Activated B cell treated with CpG ODN at 0.5 μM for 24 hours (primary cell): ENCODE measurements at places on chromosomes 13 and 19. TPM values are rescaled to one million over a fixed set of nuclear protein-coding genes. Genes with fewer than 3 reads are reported as not detected.

Gene PSG6
- not detected in 2 replicates for total RNA-seq

Gene S1PR4
- 27.3 and 29.7 TPM in 2 replicates for total RNA-seq

Gene EGLN2
- total RNA-seq = 136 and 147 TPM in 2 replicates

Gene NOTCH3
- not detected in 2 replicates for total RNA-seq

Gene RNF113B
- not detected in 2 replicates for total RNA-seq

Gene CGB3
- not detected in 2 replicates for total RNA-seq

Gene SACS
- 27.2 and 29.3 TPM in 2 replicates for total RNA-seq

GRCh38 chr13:102812611-102813287 lies 13.8 kb downstream of the BIVM start:
- H3K4me1 ChIP-seq = no peaks in the 10 kb centered on the region
- H3K4me3 ChIP-seq = no peak overlapping the region
- peaks cover 16% of the 10 kb centered on the region for H3K36me3 ChIP-seq
- no peaks in the 10 kb centered on the region for H3K27me3 ChIP-seq

DNA sequence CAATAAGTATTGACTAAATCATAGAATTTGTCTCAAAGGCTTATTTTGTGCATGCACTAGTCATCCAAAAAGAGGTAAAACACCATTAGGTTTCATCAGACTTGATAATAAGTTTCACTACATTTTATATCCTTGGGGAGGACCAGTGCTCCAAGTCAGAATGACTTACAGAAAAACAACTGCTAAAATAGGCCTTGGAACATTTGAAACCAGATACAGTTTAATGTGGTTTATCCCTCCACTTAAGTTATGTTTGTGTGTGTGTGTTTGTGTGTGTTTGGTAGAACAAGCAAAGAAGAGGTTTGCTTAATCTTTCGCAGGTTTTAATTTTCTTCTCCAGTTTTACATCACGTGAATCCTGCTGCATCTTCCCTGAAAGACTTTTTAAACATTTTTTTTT lies 570.9 kb downstream of the PCDH9 start:
- no peaks in the 10 kb centered on the region for H3K36me3 ChIP-seq
- H3K27me3 ChIP-seq = no peaks in the 10 kb centered on the region
- H3K4me1 ChIP-seq = peaks cover 62% of the 10 kb centered on the region
- peak overlapping the region; percentile 84 for H3K4me3 ChIP-seq
- H3K27ac ChIP-seq = peak overlapping the region; percentile 96

DNA sequence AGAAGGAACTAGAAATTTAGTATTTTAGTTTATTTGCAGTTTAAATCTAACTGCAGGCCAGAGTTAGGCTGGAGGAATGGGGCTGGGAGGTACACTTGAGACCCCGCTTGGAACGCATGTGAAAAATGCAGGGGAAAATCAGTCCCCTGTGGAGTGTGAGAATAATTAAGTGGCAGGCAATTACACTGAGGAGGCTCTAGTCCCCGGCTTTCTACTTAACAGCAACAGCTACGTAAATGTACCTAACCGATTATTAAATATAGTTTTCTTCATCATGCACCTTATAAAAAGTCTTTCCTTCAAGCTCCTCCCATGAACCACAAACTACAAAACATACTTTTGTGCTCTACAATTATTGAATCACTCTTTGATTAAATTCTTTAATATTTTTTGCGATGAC lies 804 bp downstream of the ZNF708 start:
- no peaks in the 10 kb centered on the region for H3K27me3 ChIP-seq
- H3K36me3 ChIP-seq = peaks cover 44% of the 10 kb centered on the region
- peaks cover 41% of the 10 kb centered on the region for H3K4me1 ChIP-seq

- H3K27me3 ChIP-seq = no peaks in the 10 kb centered on the region
- H3K27ac ChIP-seq = peak overlapping the region; percentile 91
- H3K4me1 ChIP-seq = peaks cover 31% of the 10 kb centered on the region
- DNase-seq = no peak
- H3K4me3 ChIP-seq = peak overlapping the region; percentile 42
Observed at GRCh38 chr19:38284422-38284821, 19.6 kb upstream of the C19orf33 start.

DNA sequence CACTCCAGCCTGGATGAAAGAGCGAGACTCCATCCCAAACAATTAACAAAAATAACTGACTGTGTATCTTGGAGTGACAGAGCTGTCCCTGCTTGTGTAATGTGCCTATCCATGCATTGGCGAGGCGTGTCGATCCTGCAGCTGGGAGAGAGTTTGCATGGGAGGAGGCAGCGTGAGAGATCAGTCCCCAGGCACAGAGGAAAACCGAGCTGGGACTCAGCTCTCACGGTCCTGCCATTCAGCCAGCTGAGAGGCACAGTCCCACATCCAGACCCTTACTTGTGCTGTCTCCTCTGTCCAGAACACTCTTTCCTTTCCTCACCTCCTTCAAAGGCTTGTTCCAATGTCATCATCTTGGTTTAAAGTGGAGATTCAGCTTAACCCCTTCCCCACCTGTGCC lies 11.9 kb upstream of the SULT2B1 start:
- H3K27me3 ChIP-seq = no peaks in the 10 kb centered on the region
- H3K36me3 ChIP-seq = no peaks in the 10 kb centered on the region
- no peaks in the 10 kb centered on the region for H3K4me1 ChIP-seq
- no peak for DNase-seq
- H3K4me3 ChIP-seq = no peak overlapping the region

DNA sequence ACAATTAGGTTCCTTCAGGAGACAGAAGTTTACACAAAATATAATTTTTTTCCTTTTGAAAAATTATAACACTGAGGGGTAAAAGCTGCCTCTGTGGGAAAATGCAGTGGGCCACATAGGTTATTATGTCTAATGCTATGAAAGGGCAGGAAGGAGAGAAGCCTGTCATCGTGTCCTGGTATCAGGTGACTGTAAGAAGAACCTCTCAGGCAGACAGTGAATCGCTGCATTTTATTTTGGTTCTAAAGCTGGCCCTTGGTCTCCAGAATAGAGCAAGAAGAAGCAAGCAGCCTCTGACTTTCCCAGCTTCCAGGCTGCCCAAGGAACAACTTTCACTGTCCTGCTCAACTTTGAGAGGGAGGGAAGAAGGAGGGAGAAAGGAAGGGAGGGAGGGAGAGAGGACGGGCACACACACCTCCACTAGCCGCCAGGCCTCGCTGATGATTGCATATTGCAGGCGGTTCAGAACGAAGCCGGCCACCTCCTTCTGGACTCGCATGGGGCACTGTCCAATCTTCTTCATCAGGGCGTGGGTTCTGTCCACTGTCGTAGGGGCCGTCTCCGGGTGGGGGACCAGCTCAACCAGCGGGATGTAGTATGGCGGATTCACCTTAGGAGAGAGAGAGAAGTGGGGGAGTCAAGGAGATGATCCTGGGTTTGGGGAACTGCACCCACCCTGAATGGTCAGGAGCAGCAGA lies 93.8 kb downstream of the CRYL1 start:
- no peak for DNase-seq
- no peak overlapping the region for H3K4me3 ChIP-seq
- H3K4me1 ChIP-seq = no peaks in the 10 kb centered on the region
- peaks cover 13% of the 10 kb centered on the region for H3K36me3 ChIP-seq

GRCh38 chr13:91278291-91278690 lies 69.2 kb upstream of the MIR17HG start:
- no peaks in the 10 kb centered on the region for H3K36me3 ChIP-seq
- H3K27me3 ChIP-seq = peaks cover 8% of the 10 kb centered on the region
- H3K4me3 ChIP-seq = no peak overlapping the region
- H3K27ac ChIP-seq = no peak overlapping the region
- H3K4me1 ChIP-seq = no peaks in the 10 kb centered on the region

DNA sequence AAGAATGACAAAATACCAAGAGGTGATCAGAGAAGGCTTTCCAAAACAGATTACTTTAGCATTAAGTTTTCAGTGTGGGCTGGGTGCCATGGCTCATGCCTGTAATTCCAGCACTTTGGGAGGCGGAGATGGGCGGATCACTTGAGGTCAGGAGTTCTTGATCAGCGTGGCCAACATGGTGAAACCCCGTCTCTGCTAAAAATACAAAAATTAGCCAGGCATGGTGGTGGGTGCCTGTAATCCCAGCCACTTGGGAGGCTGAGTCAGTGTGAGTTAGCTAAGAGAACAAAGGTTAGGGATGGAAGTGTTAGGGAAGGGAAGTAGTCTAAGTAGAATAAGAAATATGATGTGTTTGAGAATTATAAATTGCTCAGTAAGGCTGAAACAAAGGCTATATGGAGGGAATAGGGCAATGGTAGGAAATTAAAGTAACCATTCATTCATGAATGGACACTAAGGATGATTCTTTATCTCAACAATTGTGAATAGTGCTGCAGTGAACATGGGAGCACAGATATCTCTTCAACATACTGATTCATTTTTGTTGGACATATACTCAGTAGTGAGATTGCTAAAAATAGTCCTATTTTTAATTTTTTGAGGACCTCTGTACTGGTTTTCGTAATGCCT lies 3.9 kb upstream of the RCBTB2 start:
- H3K36me3 ChIP-seq = peaks cover 4% of the 10 kb centered on the region
- no peak for DNase-seq
- H3K4me3 ChIP-seq = no peak overlapping the region
- H3K27me3 ChIP-seq = peaks cover 33% of the 10 kb centered on the region
- H3K4me1 ChIP-seq = peaks cover 7% of the 10 kb centered on the region

GRCh38 chr13:37617173-37617572 lies 18.6 kb upstream of the POSTN start:
- H3K36me3 ChIP-seq = no peaks in the 10 kb centered on the region
- H3K27me3 ChIP-seq = no peaks in the 10 kb centered on the region
- DNase-seq = no peak
- H3K27ac ChIP-seq = no peak overlapping the region
- H3K4me3 ChIP-seq = no peak overlapping the region

GRCh38 chr13:107743983-107744382 lies 471.4 kb downstream of the LIG4 start:
- no peaks in the 10 kb centered on the region for H3K4me1 ChIP-seq
- no peaks in the 10 kb centered on the region for H3K36me3 ChIP-seq
- no peak overlapping the region for H3K4me3 ChIP-seq
- no peak for DNase-seq

DNA sequence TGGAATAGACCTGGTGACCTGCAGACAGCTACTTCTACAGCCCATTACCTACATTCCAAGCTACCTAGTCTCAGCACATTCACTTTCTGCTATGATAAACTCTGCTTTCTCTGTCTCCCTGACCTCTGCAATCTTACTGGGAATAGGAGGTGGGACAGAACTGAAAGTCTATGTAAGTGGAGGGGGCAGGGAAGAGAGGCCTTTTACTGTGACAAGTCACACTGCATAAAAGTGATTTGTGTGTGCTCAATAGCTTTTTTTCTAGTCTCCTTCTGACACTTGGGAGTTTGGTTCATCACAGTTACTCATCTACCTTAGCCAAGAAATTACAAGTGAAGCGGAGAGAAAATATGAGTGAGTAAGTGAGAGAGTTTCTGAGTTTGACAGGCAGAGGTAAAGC lies 322.4 kb downstream of the OLFM4 start:
- no peak overlapping the region for H3K27ac ChIP-seq
- H3K4me3 ChIP-seq = no peak overlapping the region
- no peaks in the 10 kb centered on the region for H3K4me1 ChIP-seq
- no peak for DNase-seq

DNA sequence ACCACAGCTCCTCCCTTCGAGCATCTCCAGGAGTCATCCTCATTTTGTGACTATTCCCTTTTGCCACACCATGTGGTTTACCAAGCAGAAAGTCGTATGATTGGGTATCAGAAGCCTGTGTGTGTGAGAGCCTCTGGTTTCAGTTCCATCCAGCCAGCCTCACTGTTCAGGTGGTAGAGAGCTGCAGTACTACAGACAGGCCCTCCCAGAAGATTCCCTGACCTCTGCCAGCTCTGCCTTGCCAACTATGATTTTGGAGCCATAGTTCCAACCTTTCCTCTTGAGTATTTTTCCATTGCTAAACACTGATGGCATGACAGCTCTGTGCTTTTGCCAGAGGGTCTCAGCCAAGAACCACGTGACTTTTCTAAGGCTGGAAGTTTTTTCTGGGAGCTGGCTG lies 82.5 kb downstream of the DHRS12 start:
- H3K36me3 ChIP-seq = peaks cover 25% of the 10 kb centered on the region
- H3K27ac ChIP-seq = peak overlapping the region; percentile 51
- no peak for DNase-seq
- H3K4me3 ChIP-seq = no peak overlapping the region
- peaks cover 15% of the 10 kb centered on the region for H3K4me1 ChIP-seq
- no peaks in the 10 kb centered on the region for H3K27me3 ChIP-seq

- no peak overlapping the region for H3K4me3 ChIP-seq
- no peaks in the 10 kb centered on the region for H3K27me3 ChIP-seq
Observed at GRCh38 chr13:111360452-111360851, 40.0 kb downstream of the TEX29 start.

DNA sequence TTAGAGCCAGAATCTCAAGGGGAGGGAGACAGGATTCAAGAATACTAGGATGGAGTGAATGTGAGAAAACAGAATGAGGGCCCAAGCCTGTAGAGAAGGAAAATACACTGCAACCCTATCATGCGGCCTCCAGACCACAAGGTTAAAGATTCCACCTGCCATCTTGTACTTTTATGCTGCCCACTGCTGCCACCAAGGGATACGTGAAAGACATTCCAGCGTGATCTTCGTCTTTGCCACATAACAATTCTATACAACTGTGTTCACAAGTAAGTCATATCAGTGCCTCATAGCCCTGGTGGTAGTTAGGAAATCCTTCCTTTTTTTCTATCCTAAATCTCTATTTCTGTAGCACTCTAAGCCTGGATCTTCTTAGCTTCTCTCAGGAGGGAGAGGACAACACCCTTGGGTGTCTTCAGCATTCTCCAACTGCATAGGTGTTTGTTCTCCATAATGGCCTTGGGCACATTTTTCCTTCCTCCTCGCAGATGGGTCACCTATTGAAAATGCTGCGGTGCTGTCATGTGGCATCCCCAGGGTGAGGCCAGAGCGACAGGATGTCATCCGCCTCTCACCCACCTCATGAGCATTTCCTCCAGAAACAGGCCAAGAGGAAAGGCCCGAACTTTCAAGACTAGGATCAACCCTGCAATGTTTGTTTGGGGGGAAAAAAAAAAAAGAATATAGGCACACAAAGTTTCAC lies 13.6 kb downstream of the TPT1 start:
- DNase-seq = no peak
- H3K4me1 ChIP-seq = peaks cover 37% of the 10 kb centered on the region
- no peak overlapping the region for H3K4me3 ChIP-seq
- no peak overlapping the region for H3K27ac ChIP-seq

DNA sequence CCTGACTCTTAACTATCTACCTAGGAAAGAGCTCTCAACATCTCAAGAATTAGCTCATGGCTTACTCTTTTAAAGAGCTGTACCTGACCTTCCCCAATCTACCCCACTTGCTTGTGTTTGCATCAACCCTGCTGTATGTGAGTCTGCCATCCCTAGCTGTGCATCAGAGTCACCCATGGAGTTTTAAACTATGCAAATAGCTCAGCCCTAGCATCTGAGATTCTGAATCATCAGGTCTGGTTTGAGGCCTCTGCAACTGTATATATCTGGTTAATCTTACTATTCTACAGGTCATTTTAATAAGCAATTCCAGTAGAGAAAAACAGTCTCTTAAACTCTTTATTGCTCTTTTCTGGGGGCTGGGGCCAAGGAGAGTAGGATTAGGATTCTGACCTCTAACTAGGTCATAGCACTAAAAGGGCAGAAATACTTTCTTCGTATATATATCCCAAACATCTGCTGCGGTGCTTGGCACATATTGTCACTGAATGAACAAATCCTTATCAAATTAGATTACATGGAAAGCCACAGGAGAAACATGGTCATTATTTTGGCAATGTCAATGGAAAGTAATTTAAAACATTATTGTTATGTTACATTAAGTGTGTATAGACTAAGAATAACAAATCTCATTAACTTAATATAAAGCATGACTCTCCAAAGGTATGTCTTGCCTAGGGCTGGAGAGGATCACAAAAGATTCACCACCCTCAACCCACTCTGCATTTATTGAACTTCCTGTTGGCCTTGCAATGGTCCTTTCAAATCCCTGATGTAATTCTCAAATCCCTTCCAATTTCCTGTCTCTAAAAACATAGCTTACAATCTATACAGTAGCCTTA lies 232.2 kb downstream of the DACH1 start:
- no peak overlapping the region for H3K4me3 ChIP-seq
- H3K36me3 ChIP-seq = no peaks in the 10 kb centered on the region
- no peaks in the 10 kb centered on the region for H3K27me3 ChIP-seq
- H3K4me1 ChIP-seq = no peaks in the 10 kb centered on the region
- no peak overlapping the region for H3K27ac ChIP-seq
